ENCODE measurements at places on chromosomes 6 and 20. TPM values are rescaled to one million over a fixed set of nuclear protein-coding genes. Genes with fewer than 3 reads are reported as not detected.

The F13A1 gene
- total RNA-seq: under 0.01 TPM

The FOXC1 gene
- 39.4 TPM for total RNA-seq

The MEI4 gene
- not detected for total RNA-seq

The EYA2 gene
- total RNA-seq: 17.7 TPM

The TSBP1 gene
- total RNA-seq: not detected

The MYCT1 gene
- total RNA-seq: 0.29 TPM

The GNRH2 gene
- not detected for total RNA-seq

The DEFB124 gene
- total RNA-seq: not detected

The CUTA gene
- total RNA-seq: 122 TPM

The CGAS gene
- total RNA-seq: 5.9 TPM

The UBD gene
- total RNA-seq: not detected

The FAM184A gene
- under 0.01 TPM for total RNA-seq

The ID4 gene
- 29.7 TPM for total RNA-seq

GRCh38 chr20:46357030-46357514 lies 48.8 kb upstream of the CDH22 start:
- peak; percentile 90 for DNase-seq

GRCh38 chr20:385448-385847 lies 4.9 kb downstream of the TRIB3 start:
- DNase-seq: no peak

DNA sequence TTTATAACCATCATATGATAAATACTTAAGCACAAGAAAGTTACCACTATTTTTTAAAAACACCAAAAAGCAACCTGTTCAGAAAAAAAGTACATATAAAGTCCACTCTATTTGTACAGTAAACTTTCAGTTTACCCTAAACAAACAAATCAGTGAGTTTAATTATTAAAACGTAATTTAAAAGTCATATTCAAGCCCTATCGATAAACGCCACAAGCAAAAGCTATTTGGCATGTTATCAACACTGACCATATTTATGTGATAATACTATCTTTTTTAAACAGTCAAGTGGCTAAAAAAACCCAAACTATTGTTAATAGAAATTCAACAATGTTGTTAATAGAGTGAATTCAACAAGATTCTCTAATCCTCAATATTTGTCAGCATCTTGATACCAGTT lies 1.9 kb downstream of the KATNA1 start:
- no peak for DNase-seq

GRCh38 chr6:150207931-150208570 lies 65.2 kb downstream of the PPP1R14C start:
- DNase-seq: peak; percentile 56

- no peak for DNase-seq
These were observed 193.5 kb upstream of the SPTLC3 start for GRCh38 chr20:12815231-12815768.

DNA sequence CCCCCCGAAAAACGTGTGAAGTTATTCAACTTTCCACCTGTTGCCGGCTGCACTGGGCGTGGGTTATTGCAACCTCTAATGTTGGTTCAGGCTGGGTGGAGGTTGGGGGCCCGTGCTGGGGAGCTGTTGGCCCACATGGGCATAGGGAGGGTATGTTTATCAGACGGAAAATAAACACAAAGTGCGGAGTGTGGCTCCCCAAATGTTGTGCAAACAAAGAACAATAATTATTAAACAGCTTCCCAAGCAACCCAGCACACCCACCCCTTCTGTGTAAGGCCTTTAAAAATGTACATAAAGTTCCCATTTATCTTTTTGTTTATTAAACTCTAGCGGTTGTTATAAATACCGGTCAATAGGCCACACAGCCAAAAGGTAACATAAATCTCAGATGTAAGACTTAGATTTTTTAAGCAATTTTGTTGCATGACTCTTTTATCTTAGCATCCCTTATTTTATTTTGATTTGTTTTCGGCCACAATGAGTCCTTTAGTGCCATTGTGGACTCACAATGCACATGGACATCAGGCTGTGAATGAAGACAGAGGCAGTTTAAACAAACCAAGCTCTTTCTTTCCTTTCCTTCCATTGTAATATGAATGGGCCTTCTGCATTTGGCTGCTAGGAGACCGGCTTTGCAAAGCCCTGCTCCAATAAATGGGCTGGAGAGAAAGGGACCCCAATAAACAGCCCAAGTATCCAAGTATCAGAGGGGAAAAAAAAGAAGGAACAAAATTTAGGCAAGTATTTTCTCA lies 6.9 kb upstream of the DLL1 start:
- DNase-seq: peak; percentile 49

- no peak for DNase-seq
These were observed 393 bp upstream of the FABP7 start for GRCh38 chr6:122778985-122779661.

DNA sequence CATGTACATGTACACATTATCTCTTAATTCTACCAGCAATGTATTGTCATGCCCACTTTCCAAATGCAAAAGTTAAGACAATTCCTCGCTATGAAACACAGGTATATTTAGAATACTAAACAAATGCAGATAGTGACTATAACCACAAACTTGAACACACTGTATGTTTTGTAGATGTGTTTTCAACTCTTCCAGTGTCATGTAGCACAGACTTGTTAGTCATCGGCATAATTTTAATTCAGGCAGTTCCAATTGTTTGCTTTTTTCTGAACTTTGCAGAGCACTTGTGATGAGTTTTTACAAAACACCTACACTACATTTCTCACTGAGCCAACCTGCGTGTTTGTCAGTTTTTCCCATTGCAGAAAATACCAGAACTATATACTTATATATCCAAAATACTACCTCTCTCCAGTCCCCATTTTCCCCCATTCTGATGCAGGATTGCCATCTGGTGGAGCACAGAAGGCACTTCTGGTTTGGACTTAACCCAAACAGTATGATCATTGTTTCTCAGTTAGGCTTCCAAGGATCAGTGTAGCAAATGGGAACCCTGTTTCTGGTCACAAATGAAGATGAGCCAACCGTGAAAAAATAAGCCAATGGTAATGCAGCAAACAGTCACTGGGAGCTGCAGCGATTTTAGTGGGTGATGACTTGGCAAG lies 143.4 kb downstream of the ADGRB3 start:
- DNase-seq: no peak

DNA sequence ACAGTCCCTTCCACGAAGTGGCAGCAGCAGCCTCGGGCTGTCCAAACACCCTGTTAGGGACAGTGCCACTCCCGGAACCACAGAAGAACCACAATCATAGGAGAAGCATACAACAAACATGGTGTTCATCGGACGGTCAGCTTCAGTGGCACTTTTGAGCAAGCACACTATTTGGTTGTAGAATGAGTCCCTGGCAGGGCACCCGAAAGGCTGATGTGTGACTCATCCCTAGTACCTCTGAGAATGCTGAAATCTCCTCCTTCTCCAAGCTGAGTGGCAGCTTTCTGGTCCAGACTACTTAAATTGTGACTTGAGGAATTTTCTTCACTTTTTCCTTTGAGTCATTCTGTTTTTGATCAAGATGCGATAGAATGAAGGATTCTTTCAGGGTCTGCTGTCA lies 282.5 kb downstream of the ESR1 start:
- DNase-seq: no peak

GRCh38 chr20:57749869-57750268 lies 40.1 kb upstream of the PMEPA1 start:
- no peak for DNase-seq

DNA sequence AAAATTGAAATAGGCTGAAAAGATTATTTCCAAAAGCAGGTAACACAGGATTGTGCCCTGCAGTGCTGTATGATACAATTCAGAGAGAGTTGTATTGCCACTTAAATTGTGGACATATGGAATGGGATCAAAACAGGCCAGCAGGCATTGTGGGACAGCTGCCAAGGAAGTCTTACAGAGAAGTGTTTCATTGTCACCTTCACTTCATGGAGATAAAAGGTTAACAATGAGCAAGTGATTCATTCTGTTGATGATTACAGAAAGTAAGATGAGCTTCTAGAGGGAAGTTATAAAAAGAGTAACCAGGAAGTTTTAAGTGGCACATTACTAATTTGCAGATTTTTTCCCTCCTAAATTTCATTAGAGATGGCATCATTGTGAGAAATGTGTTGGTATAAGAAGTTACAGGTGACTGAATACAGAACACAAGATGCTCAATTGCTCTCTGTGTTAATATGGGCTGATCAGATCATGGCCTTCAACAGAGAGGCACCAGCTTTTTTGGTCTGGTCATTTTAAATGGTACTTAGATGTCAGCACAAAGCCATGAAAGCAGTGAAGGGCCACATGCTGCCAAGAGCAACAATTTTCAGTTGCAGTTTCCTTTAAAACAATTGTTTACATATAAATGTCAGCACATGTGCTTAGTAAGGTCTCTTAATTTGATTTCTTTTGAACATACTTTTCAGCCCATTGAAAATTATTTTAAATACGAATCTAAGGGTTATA lies 402.5 kb upstream of the FKBP1C start:
- DNase-seq: no peak

DNA sequence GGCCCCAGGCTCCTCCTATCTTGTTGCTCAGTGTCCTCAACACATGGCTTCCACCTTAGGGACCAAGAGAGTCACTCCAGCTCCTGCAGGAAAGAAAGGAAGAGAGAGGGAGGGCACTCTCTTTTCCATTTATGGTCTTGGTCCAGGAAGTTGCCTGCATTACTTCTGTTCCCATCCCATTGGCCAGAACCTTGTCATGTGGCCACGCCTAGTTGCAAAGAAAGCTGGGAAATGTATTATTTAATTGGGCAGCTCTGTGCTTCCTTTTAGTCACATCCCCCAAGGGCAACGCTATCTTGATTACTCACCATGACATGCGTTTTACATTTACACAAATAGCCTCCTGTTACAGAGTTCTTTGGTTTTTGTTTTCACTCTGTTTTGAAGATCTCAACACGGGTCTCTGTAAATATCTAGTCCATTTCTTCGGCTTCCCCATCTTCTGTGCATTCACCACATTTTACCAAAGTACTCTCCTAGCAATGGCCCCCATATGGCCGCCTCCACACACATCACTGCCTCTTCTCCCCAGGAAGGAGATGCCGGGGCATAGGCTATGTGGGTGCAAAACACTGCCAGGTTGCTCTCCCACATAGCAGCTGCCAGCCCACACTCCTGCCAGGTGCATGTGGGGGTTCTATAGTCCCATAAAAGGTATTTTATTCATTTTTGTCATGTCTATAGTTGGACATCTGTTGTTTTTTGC lies 35.7 kb upstream of the ZMYND8 start:
- DNase-seq: peak; percentile 88

- DNase-seq: no peak
These were observed 20.2 kb upstream of the FHL5 start for GRCh38 chr6:96542702-96543101.

GRCh38 chr20:36818861-36819260 lies 45.3 kb upstream of the DSN1 start:
- no peak for DNase-seq

GRCh38 chr20:38072898-38073297 lies 39.4 kb downstream of the RPRD1B start:
- no peak for DNase-seq

DNA sequence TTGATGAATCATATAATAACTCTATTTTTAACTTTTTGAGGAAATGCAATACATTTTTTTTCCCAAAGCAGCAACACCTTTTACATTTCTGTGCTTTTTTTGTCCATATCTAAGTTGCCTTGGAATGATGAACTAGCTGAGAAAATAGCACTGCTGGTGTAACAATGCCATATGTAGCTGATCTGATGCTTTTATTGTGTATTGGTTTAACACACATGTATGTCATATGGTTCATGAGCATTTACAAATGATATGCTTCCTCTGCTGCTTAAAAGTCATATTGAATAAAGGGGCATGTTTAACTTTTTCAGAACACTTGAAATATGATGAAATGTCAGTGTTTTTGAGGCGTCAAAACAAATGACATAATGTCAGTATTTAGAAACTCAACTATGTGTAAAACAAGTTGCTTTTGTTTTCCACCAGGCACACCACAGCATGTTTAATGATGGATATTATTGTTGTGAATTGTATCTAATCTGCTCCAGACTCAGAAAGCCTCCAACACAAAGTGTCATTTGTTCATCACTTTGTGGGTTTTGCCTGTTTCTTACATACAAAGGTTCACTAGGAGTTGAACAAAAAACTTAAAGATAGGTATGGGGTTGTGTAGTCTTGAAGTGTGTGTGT lies 775.8 kb upstream of the FLRT3 start:
- DNase-seq: no peak

- no peak for DNase-seq
These were observed 15.5 kb downstream of the TAF11 start for GRCh38 chr6:34872332-34872731.

GRCh38 chr20:34544109-34544796 lies 14.3 kb upstream of the MAP1LC3A start:
- DNase-seq: no peak

GRCh38 chr6:22965889-22966288 lies 396.5 kb downstream of the HDGFL1 start:
- no peak for DNase-seq

Measured in osteoblast (primary cell).